Activated naive CD8-positive, alpha-beta T cell treated with anti-CD3 and anti-CD28 coated beads, Interleukin-2, amount 50 U/mL, for 24 hours (primary cell): ENCODE measurements at places on chromosomes 2 and 18.

DNA sequence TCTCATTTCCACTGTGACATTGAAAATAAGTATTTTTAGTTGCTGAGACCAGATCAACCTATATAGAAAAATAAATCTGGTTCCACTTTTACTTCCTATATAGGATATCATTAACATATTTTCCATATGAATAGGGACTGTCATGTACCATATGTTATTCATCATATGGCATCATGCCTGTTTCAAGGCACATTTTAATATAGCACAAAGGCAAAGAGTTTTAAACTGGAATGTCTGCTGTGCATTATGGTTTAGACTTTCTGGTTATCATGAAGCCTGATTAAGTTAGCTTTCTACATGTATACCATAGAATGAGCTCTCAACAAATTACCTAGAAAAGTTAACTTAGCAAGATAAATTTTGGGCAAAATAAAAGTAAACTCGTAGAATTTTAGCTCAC is 53.0 kb upstream of the ACYP2 start:
- DNase-seq = no peak

- DNase-seq = no peak
Observed at GRCh38 chr2:19104503-19104902, 253.9 kb downstream of the OSR1 start.

DNA sequence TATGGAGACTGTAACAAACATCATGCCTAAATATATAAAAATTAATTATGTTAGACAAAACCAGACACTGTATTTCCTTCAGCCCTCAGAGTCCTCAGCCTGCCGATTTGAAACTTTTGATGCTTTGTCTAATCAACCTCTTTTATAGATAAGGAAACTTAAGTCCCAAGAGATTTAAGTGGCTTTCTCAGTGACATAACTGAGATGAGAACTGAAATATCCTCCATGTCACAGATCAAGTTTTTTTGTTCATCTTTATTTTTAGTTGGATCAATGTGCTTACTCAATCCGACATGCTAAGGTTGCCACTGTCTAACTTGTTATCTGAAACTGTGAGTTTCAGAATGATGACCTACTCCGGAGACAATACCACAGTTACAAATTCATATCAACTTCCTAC is 72.3 kb downstream of the BARD1 start:
- no peak for DNase-seq

GRCh38 chr2:88831792-88832248 is 140.3 kb downstream of the RPIA start:
- peak; percentile 64 for DNase-seq

DNA sequence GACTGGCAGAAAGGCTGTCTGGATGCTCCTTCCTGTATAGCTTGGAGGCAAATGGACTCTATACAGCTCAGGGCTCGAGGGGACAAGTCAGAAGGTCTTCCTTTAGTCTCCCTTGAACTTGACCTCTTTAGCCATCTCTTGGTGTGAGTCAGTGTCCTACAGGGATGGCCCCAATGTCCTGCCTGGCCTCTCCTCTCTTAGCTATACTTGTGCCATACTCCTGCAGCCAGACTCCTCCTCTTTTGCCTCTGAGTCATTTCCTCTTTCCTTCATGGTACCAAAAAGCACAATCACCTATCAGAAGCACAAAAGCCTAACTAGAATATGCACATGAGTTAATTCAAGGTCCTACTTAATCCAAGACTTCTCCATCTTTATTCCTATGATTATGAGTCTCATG is 112.7 kb downstream of the XRCC5 start:
- DNase-seq = no peak

- no peak for DNase-seq
Observed at GRCh38 chr2:190209559-190209958, 110.1 kb downstream of the HIBCH start.

DNA sequence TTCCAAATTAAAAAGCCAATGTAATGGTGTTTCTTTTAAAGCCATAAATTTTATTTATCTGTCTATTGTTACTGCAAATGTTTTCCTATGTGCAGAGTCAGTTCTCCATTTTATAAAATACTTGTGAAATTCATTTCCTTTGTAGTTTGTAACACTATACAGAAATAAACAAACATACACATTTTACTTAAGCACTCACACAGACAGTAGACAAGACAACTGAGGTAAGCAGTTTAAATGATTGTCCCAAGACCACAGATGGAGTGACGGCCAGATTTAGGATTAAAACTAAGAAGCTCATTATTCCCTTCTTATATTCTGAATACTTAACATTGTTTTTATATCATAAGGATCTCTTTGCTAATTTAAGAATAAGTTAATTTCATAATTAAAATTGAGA is 100.9 kb downstream of the BAZ2B start:
- no peak for DNase-seq

- no peak for DNase-seq
Observed at GRCh38 chr2:21043744-21044532, at the start of gene APOB. Gene APOB (minus strand): TSS chr2:21044073. CDS start chr2:21043945, 128 bp downstream.
